ENCODE measurements at places on chromosomes 5 and 9.

DNA sequence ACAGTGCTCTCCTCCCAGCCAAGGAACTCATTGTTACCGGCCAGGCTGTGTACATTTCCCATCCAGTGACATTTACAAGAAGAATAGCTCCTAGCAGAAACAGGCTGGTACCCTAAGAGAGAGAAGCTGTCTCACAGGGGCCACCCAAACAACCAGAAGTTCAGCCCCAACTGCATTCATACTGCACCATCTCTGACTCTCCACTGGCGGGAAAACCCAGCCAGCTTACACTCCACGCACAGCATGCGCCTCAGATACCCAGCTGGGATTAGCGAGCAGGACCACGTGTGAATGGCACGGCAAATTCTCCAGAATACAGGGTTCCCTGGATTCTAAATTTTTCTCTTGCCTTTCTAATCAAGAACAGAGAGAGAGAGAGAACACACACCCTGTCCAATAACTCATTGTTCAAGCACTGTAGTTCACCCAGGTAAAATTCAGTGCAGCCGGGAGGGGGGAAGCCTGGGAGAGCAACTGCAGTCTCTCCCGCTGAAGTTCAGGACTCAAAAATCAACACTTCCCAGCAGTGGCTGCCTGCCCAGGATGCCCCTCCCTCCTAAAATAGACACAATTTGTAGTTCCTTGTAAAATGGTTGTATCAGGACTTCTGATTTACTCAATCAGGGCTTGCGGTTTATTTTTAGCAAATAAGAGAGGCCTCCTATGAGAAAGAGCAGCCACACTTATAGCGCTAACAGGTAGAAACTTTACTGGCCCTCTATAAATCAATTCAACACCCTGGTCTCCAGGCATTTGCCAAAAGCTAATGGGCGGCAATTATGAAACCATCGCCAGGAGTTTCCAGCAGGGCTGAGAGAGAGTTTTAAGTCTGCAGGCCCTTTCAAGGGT, 2.2 kb downstream of the COL23A1 start:
- no peak for DNase-seq

GRCh38 chr9:127077644-127077946, 44.8 kb downstream of the ANGPTL2 start:
- no peak for DNase-seq

DNA sequence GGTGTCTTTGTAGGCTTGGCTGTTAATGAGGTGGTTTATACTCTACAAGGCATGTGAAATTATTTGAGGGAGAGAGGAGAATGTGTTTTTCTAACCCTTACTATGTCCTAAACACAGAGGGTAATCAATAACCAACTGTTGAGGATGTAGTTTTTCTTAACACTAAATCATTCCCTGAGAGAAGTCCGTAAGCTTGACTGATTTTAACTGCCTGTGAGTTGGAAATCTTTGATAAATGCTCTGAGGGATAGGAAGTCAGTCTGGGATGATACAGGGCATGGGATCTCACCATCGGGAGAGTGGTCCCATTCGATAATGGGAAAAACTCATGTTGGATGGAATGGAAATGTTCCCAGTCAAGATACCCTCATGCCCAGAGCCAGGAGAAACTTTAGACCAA, 249.6 kb downstream of the PDZD2 start:
- no peak for DNase-seq

DNA sequence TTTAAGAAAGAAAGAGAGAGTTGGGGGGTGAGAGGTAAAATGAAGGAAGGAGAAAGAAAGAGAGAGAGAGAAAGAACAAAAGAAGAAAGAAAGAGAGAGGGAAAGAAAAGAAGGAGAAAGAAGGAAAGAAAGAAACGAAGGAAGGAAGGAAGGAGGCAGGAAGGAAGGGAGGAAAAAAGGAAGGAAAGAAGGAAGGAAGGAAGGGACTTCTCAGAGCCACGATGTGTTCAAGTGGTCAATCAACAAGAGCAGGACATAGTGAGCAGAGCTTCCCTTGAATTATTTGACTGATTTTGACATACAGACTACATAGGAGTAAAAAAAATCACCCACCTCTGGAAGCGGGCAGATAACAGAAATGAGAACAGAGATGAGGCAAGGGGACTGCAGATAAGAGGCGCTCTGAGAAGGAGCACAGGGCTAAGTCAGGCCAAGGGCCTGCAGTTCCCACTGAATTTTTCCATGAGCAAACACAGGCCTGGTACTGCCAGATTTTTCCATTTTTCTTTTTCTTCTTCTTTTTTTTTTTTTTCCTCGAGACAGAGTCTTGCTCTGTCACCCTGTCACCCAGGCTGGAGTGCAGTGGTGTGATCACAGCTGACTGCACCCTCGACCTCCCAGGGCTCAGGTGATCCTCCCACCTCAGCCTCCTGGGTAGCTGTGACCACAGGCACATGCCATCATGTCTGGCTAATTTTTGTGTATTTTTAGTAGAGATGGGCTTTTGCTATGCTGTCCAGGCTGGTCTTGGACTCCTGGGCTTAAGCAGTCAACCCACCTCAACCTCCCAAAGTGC, 77.7 kb upstream of the IL17B start:
- DNase-seq = no peak

- no peak for DNase-seq
These were observed 65.9 kb upstream of the DAP start for GRCh38 chr5:10826971-10827370.

GRCh38 chr5:116068028-116068632, 16.7 kb upstream of the COMMD10 start:
- DNase-seq = no peak

DNA sequence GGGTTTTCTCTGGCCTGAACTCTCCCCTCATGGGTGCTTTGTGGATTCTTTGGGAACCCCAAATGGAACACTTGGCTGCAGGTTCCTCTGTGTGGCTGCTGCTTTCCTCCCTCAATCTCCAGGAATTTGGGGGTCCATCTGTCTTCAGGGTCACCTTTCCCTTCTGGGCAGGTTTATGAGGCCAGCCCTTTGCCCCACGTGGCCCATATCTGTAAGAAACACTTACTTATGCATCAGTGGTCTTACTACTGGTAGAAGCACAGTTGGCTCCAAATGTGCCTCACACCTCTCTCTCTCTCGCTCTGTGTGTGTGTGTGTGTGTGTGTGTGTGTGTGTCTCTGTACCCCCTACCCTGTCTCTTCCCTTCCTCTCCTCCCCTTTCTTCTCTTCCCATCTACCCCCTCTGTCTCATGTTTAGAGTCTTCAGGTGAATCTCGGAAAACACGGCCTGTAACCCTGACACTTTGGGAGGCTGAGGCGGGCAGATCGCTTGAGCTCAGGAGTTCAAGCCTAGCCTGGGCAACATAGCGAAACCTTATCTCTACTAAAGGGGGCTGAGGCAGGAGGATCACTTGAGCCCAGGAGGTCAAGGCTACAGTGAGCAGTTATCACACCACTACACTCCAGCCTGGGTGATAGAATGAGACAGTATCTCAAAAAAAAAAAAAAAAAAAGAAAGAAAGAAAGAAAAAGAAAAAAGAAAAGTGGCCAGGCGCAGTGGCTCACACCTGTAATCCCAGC, 26.8 kb downstream of the C5orf15 start:
- DNase-seq = no peak

DNA sequence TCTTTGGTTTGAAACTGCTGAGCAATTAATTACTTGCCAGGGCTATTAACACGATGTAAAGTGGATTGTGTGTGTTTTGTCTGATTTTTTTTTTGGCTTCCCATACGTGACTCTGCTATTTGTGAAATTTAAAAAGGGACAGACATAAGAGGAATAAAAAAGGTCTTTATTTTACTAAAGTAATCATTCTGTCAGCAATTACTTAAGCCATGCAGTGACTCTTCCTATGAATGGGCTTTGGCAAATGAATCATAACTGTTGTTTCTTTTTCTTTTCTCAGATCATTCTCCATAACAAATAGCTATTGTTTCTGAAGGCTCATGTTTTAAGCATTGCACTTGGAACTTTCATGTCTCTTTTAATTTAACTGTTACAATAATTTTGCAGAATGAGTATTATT, 461.3 kb upstream of the RORB start:
- DNase-seq = no peak

DNA sequence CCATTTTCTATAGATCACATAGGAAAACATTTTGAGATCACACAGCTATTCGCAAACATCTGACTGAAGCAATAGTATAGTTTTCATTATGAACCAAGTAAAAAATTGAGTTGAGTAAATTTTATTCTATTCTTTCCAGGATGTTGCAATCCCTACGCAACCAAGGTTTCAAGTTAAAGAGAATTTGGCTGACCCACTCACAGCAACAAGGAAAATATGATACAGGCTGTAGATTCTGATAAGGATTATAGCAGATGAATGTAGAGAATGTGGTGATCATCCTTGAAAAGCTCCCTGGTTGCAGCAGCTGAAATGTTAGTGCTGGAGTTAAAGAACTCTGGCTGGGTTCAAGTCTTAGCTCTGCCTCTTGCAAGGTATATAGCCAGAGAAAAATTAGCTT, 4.7 kb downstream of the ABCA1 start:
- no peak for DNase-seq

DNA sequence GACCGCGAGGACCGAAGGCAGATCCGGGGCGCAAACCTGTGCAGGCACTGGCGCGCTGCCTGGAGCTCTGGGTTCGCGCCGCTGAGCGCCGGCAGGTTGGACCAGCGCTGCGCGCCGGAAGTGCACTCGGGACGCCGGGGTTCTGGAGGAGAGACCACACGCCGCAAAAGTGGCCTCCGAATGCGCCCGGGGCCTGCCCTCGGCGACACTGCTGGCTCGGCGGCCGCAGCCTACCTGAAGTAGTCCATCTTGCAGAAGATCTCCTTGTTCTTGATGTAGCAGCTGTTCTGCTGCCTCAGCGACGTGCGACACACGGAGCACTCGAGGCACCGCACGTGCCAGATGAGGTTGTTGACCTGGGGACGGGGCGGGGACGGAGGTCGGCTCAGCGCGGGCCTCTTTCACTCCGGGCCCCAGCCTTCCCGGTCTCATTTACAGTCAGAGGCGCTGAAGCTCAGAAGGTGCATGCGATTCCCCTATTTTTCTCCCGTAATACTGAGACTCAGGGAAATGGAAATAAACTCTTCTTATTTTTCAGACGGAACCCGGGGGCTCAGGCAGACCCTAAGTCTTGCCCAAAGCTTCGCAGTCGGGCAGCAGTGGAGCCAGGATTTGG, 2.5 kb downstream of the LHX6 start:
- no peak for DNase-seq

DNA sequence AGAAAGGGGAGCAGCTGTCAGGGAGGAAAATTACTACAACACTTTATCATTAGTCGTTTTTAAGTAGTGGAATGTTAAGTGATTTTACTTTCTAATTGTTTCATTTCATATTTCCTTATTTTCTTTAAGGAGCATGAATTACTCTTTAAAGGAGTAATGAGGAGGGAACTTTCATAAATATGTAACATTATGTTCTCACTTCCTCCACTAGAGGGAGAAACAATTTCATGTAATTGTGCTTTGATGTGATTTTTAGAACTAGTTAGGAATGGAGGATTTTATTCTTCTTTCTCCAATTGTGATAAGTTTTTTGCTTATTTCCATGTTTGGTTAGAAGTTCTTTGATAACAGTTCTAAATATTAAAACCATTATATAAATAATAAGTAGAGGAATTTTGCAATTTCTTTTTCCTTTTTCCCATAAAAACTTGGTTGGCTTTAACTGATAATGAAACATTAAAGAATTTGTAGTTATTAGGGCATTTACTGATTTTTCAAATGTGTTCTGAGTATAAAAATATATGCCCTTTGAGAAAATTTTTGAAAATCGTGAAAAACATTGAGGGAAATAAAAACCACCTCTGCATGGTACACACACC, 25.6 kb downstream of the CEP78 start:
- no peak for DNase-seq

GRCh38 chr5:129858131-129858675, 46.1 kb upstream of the CHSY3 start:
- no peak for DNase-seq

DNA sequence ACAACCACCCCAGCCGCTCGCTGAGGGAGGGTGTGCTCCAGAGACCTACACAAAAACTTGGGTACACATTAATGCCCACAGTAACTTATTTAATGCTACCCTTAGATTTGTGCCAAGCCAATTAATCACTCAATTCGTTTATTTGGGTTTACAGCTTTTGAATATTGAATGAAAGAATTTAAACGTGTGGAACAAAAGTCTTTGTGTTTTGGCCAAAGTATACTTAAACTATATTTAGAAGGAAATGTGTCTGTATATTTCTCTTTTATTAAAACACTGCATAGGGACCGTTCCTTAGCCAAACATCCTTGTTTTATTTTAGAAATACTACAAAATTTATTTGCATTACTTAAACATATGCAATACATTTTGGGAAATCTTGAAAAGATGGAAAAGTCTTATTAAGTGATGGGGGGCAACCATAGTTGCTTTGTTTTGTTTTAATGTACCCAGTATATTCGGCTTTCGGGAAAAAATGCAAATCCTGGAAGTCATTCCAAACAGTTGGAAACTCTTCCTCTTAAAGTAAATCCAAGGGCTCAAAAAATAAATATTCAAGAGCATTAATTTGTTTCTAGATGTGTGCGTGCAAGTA, 11.8 kb downstream of the ZNF608 start:
- no peak for DNase-seq

- no peak for DNase-seq
These were observed 764.2 kb upstream of the ZNF608 start for GRCh38 chr5:125510651-125511050.

DNA sequence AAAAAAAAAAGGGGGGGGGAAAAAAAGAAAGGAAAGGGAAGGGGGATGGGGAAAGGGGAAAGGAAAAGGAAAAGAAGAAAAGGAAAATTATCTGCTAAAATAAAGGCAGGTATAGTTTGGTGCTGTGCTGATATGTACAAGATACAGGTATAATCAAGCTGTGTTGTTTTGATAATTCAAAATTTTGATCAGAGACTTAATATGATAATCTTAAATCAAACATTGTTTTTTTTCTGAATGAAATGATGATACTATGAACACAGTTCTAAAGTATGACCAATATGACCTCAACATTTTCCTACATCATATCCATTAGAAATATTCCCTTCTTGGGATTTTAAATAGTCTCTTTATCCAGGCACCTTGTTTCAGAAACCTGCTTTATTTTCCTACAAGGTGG, 115.6 kb upstream of the TRPM3 start:
- DNase-seq = no peak

- DNase-seq = no peak
These were observed 312.5 kb upstream of the PTGER4 start for GRCh38 chr5:40367255-40367654.

- no peak for DNase-seq
These were observed 12.0 kb downstream of the TTC1 start for GRCh38 chr5:160020964-160021363.

DNA sequence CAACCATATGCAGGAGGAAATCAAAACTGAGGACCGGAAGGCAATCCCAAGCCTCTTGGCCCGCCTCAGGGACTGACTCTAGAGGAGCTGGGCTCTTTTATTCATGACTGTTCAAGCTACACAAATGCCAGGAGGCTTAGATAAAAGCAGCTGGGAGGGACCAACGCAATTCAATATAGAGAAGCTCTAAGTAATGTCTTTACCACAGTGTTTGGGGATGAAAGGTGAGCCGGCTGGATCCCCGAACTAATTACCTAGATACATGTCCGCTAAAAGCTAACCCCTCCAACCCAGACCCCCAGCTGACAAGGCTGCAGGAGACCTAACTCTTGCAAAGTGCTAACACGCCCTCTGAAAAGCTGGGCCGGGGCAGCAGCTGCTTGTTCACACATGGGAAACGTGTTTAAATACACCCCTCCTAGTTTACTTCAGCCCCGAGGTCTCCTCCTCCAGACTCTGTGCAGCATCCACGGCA, 67.5 kb downstream of the TLE1 start:
- DNase-seq = no peak

Measured in cerebellar nuclear complex (tissue), 1 donor.